Stimulated activated CD4-positive, alpha-beta T cell treated with anti-CD3 and anti-CD28 coated beads, Interleukin-2, amount 100 ng/mL, for 24 hours (primary cell): ENCODE measurements at places on chromosomes 7 and 10.
A peak's percentile ranks its signal among the peaks of the same experiment; 100 is the strongest.

- DNase-seq = no peak
These were observed 444.7 kb downstream of the MAGI2 start for GRCh38 chr7:79008786-79009185.

DNA sequence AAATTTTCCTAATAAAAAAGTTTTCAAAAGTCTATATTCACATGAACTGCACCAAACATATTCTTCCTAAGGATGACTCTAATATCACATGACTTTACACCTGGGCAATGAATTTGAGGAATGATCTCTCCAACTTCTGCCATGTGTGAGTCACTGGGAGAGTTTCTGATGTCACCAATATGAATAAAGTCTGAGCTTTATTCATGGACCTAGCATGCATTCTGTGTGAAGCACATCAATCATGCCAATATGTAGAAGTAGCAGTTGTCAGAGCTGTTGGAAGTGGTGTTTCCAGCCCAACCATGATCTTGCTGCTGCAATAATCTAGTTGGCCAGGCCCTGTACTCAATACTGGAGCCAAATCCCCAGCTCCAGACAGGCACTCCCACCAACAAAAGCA, 91.7 kb upstream of the IFRD1 start:
- DNase-seq = no peak

GRCh38 chr10:133129071-133129858, 30.8 kb upstream of the KNDC1 start:
- no peak for DNase-seq

GRCh38 chr10:22317076-22317370, 835 bp downstream of the COMMD3 start:
- no peak for DNase-seq

DNA sequence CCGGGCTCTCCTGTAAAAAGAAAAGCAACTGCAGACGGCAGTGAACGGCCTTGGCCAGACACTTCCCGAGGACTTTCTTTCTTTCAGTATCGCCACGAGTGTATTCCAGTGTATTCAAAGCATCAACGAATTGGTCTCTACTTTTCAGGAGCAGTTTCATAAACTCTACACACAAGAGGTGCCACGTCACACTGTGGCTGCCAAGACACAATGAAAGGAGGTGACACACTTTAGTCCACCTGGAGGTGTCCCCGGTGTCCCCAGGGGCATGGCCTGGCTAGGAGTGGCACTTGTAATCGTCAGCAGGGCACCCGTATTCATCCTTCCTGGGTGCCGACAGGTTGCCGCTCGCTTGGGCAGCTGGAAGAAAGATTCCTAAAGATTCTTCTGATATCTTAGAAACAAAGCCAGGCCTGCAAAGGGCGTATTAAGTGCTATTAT, 5.0 kb downstream of the TNS3 start:
- DNase-seq = no peak

GRCh38 chr10:98169379-98169778, 34.9 kb downstream of the R3HCC1L start:
- DNase-seq = no peak

DNA sequence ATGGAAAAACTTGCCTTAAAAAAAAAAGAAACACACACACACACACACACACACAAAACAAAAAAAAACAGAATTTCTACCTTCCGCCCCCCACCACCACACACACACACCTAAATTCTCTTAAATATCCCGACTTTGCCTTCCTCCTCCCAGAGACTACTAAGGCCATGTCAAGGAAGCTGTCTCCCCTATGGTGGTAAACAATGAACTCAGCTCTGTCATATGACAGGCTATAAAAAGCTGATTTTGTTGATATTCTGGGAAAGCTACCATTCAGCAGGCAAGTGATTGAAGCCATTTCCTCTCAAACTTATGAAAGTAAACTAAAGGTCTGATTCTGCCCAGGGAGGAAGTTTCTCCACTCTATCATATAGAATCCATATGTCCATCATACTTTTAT, 471.0 kb downstream of the GFRA1 start:
- no peak for DNase-seq

- DNase-seq = no peak
These were observed 5.7 kb downstream of the FRAT2 start for GRCh38 chr10:97328646-97329453.

GRCh38 chr10:25934621-25935139, 651 bp downstream of the MYO3A start:
- no peak for DNase-seq

DNA sequence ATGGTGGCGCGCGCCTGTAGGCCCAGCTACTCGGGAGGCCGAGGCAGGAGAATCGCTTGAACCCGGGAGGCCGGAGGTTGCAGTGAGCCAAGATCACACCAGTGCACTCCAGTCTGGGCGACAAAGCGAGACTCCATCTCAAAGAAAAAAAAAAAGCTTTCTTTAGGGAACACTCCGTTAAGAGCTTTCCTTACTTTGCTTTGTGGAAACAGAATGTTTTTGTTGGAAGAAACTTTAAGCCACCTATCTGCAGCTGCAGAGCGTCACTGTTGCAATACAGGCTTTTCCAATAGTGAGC, 641 bp upstream of the TPK1 start:
- no peak for DNase-seq

DNA sequence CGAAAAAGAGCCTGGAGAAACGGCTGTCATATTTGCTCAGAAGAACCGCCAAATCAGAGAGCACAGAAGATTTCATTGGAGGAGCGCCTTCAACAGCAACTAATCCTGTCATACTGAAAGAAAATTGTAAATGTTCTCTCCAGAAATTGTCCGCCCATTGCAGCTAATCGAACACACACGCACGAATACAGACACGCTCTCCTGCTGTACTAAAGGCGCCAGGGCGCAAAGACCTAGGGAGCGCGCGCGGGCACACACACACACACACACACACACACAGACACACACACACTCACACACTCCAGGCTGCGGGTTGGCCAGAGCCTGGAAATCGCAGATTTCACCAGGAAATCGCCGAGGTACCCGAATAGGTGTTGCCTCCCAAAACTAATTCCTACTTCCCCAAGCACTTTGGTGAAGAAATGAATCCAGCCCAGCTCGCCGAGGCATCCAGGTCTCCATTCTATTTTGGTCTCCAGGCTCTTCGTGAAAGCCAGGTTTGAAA, at the start of gene CHRM2:
Gene CHRM2, plus strand, starts transcription at position 157 of the 505 bp plus-strand sequence. CDS start 146,214 bp downstream, outside the sequence.
- DNase-seq = no peak

DNA sequence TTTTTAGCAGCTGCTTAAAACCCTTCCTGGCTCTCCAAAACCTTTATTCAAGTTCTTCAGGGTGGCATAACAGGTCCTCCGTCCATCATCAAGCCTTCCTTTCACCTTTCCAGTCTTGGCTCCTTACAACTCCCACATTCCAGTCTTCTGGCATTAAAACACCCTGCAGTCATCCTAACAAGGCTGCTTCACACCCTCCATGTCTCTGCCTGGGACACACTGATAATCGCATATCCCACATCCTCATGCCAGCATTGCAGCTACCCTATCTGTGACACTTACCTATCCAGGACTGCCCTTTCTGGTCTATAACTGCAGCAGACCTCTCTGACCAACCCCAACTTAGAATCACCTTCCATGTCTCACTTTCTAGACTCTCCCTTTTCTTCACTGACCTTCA, 2.6 kb upstream of the TLL2 start:
- DNase-seq = no peak

GRCh38 chr10:95308389-95309302, 17.8 kb upstream of the PDLIM1 start:
- no peak for DNase-seq

GRCh38 chr10:89337484-89337883, 9.7 kb downstream of the IFIT3 start:
- peak; percentile 37 for DNase-seq

DNA sequence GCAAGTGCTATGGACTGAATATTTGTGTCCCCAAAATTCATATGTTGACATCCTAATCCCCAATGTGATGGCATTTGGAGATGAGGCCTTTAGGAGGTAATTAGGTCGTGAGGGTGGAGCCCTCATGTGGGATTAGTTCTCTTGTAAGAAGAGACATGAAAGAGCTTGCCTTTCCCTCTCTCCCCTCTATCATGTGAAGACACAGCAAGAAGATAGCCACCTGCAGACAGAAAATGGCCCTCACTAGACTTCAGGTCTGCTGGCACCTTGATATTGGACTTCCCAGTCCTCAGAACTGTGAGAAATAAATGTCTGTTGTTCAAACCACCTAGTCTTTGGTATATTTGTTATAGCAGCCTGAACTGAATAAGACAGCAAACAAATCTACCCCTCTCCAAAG, 75.1 kb upstream of the TBX20 start:
- no peak for DNase-seq

- no peak for DNase-seq
These were observed 52.1 kb downstream of the CFAP46 start for GRCh38 chr10:132890301-132890700.

GRCh38 chr7:30226614-30227268, 57.7 kb upstream of the ZNRF2 start:
- no peak for DNase-seq

DNA sequence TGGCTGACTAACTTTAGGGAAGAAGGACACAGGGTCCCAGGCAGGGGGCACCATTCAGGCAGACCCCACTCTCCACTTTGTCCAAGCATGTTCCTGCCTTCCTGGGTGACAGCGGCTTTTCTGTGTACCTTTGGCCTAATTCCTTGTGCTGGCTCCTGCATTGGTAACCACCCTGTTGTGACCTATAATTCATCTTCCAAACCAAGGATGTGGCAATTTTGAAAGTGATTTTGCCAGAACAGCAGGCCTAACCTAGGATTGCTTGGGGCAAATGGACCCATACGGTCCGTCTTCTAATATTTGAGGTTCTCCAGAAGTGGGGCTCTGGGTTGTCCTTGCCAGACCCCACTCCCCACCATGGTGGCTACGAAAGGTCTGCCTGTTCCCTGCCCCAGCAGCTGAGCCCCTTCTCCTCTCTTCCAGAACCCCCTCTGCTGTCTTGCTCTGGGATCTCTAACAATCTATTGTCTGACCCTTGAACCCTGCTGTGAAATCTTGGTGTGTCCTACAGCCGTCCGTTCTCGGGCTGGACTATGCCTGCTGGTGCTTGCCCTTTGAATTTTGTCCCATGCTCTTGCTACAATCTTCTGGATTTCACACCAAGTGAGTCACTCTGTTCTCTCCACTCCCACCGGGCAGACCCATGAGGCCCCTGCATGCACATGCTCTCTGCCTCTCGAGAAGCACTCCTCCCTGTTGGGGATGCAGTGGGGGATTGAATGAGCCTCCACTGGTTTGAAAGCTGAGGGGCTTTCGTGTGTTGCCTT, 316.0 kb downstream of the CXCL12 start:
- no peak for DNase-seq

- DNase-seq = no peak
These were observed 42.4 kb upstream of the TOMM7 start for GRCh38 chr7:22864855-22865601.

DNA sequence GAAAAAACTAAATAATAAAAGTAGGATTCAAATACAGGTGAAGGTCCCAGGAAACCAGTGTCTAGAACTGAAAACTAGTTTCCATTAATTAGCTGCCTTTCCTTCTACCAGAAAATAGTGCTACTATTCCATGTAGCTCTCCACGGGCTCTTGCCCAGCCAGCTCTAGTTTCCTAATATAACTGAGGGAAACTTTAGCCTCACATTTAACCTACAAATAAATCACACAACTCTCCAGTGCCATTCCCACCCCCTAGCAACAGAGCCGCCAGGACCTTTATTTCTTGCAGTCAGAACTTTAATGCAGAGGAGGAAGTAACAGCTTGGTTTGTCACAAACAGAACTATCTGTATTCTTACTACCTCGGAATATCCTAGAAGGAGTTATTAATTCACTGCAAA, 10.3 kb downstream of the TOMM7 start:
- DNase-seq = no peak

- DNase-seq = no peak
These were observed 71.7 kb downstream of the TNS3 start for GRCh38 chr7:47510192-47510591.

DNA sequence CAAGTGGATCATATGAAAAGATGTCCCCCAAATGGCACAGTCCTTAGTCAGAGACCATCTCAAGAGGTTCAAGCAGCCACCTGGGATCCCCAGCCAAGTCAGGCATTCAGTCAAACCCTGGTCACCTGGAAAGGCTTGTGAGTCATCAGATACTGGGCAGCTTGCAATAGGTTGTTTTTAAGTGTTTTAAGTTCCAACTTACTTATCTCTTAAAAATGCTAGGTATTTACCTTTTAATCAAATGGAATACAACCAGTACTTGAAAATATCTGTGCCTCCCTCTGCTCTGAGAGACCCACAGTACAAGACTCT, 262.2 kb downstream of the WDR11 start:
- DNase-seq = no peak

- no peak for DNase-seq
These were observed 113.8 kb upstream of the EEPD1 start for GRCh38 chr7:36039243-36039642.

- no peak for DNase-seq
These were observed 1.1 kb downstream of the SH3PXD2A start for GRCh38 chr10:103854265-103854685.

GRCh38 chr7:126780993-126781392, 471.7 kb downstream of the GRM8 start:
- no peak for DNase-seq

GRCh38 chr7:128321044-128321422, 22.7 kb downstream of the RBM28 start:
- no peak for DNase-seq

- no peak for DNase-seq
These were observed 188.3 kb upstream of the NFE2L3 start for GRCh38 chr7:25963733-25964132.

DNA sequence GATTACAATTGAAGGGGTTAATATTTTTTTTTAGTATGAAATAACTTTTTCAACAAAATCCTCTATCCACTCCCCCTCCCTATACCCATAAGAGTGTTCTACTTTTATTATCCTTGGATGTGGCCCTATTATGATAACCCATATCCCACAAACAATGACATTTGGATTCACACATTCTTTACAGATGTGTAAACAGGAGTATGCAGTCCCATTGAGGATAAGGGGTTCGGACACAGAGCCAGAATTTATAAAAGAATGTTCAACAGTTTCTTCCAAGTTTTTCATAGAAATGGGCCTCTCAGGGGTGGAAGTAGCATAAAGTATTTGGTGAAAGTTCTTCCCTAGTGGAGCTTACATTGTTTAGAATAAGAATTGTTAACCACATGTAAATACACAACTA, 16.1 kb upstream of the PCLO start:
- DNase-seq = no peak

GRCh38 chr10:120075349-120075748, 182.8 kb downstream of the SEC23IP start:
- DNase-seq = no peak

GRCh38 chr10:66234872-66235271, 691.0 kb upstream of the LRRTM3 start:
- no peak for DNase-seq
